NCI-H187 treated with DMSO at 0.1 percent for 48 hours (cell line): ENCODE measurements at places on chromosomes 2 and 18.

- no peak for DNase-seq
Measured at GRCh38 chr18:3262234-3263131, 550 bp downstream of the MYL12B start.

GRCh38 chr2:220588148-220588547 is 960.7 kb downstream of the SLC4A3 start:
- DNase-seq = no peak

GRCh38 chr2:231383416-231384108 is 11.9 kb upstream of the B3GNT7 start:
- no peak for DNase-seq

DNA sequence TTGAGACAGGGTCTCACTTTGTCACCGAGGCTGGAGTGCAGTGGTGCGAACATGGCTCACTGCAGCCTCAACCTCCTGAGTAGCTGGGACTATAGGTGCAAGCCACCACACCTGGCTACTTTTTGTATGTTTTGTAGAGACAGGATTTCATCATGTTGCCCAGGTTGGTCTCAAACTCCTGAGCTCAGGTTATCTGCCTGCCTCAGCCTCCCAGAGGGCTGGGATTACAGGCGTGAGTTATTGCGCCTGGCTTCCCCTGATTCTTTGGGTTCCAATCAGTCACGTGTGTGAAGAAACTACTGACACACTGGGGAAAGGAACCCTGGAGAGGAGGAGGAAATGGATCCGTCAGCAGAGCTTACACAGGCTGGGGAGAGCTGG is 22.3 kb upstream of the RAB10 start:
- DNase-seq = no peak

GRCh38 chr2:207157731-207158130 is 8.0 kb downstream of the KLF7 start:
- DNase-seq = no peak

DNA sequence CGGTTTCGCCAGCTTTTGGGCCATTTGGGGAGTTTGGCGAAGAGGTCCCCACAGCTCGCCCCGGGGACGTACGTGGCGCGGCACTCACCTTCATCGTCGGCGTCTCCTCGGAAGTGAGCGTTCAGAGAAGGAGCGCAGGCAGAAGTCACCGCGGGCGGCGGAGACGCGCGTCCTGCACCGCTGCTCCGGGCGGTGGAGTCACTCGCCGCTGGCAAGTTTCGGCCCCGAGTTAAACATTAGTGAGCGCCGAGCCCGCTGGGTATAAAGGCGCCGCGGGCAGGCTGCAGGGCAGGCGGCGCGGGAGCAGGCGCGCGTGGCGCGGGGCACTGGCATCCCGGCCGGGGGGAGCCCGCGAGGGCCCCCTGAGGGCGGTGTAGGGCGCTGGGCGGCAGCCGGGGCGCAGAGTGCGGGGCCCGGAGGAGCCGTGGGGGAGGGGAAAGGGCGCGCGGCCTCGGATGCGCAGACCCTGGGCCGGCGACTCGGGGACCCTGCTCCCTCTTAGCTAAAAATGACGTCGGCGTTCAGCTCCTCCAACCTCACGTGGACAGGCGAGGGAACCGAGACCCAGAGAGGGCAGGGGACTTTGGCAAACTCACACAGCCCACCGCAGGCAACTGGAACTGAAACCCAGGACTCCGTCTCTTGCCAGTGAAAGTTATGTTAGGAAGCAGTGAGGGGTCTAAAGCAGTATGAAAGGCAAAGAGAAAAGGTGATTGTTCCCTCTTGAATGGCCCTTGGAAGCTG is at the start of gene DPP4:
DPP4 (minus strand) TSS at position 328 of the 744 bp plus-strand sequence; CDS start at position 94, 234 bp downstream.
- DNase-seq = no peak

- DNase-seq = no peak
Measured at GRCh38 chr2:121132054-121132761, 152.8 kb downstream of the TFCP2L1 start.

- no peak for DNase-seq
Measured at GRCh38 chr2:152198499-152198898, 22.9 kb upstream of the STAM2 start.

GRCh38 chr2:10646153-10646552 is 43.6 kb downstream of the NOL10 start:
- no peak for DNase-seq

- no peak for DNase-seq
Measured at GRCh38 chr2:216540920-216541319, 42.3 kb downstream of the RPL37A start.

DNA sequence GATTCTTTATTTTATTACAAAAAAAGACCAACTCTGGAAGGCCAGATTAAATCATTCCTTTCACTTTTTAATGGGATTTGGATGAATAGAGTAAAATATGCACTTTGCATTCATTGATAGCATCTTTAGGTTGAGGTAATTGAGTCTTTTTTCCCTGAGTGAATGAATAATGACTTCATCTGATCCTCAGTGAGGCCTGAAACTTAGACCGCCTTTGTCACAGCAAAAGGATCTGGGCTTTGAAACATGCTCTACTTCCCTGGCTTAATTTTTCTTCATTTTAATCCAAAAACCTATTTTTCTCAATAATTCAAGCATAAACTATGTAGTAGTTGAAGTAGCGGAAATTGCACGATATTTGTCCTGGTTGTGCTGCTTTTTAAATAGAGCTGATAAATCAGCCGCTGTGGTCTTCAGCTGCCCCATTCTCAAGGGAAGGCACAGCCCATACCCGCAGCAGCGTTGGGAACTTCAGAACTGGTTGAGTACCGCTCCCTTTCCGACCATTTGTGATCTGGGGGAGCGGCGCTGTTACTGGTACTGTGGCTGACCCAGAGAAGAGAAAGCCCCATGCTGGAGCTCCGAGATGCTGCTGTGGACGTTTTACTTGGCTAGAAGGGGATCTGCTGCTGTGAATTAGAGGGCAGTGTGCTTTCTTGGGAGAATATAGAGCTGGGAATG is 145.3 kb upstream of the NFATC1 start:
- no peak for DNase-seq

GRCh38 chr2:18791172-18791797 is 201.9 kb upstream of the NT5C1B start:
- no peak for DNase-seq

GRCh38 chr2:163347982-163348856 is 387.6 kb downstream of the FIGN start:
- no peak for DNase-seq

GRCh38 chr2:667332-667999 is 9.7 kb downstream of the TMEM18 start:
- DNase-seq = no peak

GRCh38 chr2:42456126-42456839 is 37.5 kb downstream of the KCNG3 start:
- no peak for DNase-seq

- no peak for DNase-seq
Measured at GRCh38 chr2:241288324-241288888, 27.1 kb downstream of the HDLBP start.

DNA sequence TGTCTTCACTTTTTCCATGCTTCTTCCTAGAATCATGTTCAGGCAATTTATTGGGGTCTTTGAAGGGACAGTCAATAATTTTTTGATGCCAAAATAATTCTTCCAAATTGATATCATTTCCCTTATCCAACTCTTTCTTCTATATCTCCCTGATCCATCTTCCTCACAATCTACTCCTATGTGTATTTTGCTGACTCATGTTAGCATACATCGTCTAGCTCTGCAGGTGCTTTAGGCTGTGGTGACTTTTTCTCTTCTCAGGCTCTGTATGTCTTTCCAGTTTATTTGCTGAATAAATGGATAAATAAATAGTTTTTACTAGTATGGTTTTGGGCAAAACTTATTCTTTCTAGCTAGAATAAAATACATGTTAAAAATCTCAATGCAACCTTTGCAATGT is 1650.9 kb upstream of the TMEFF2 start:
- no peak for DNase-seq

DNA sequence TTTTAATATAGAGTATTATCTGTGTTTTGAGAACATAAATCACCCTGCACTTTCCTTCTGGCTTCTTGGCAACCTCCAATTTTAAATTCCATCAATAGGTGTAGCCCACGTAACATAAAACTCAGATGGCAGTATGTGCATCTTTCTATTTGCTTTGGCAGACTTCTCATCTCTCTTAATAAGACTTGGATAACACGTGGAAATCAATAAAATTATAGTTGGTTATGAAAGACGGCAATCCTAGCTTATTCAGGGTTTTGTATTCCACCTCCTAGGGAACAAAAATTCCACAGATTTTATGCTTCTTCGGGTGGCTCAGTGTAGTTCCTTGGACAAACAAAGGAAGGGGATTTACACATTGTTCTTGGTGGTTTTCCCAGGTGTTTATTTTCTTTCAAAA is 299.3 kb downstream of the RND3 start:
- DNase-seq = no peak

DNA sequence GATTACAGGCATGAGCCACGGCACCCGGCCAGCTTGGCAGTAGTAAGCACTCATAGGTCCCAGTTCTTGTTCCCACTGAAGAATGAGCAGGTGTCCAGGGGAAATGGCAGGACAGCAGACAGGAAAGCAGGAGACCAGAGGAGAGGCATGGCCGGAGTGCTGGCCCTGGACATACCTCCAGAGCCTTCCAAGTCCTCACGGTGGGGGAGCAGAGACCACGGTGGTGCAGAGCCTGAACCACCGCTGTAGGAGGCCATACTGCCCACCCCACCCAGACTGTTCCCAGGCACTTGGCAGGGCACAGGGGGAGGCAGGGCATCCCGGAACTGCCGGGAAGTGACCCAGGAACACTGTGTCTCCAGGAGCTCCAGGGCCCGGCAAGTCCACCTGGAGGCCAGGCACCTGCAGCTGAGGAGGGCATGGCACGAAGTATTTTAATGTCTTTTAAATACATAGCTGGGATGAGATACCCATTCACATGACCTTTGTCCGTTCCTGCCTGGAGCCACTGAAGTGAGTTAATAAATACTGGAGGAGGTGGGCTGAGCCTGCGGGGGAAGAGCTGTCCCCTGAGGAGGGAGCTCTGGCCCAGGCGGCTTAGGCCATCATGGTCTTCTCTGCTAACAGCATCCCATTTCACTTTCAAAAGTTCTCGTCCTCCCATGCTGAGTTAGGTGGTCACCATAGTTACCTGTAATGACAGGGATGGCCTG is 49.7 kb upstream of the TFCP2L1 start:
- no peak for DNase-seq

DNA sequence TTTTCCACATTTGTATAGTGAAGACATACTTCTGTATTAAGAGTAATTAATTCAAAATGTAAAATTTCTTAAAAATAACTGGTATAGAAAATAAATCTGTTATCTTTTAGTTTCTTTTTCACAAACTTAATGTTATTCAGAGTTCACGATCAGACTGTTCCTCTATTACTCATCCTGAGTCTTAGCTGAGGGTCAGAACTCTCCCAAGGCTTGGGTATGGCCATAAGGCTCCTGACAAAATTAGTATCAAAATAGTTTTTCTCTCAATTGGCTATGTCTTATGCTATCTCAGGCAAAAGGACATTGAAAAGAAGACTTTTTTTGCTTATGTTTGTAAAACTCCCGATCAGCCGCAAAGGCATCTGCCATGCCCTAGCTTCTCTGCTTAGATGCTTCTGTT is 56.1 kb upstream of the NAB1 start:
- no peak for DNase-seq

DNA sequence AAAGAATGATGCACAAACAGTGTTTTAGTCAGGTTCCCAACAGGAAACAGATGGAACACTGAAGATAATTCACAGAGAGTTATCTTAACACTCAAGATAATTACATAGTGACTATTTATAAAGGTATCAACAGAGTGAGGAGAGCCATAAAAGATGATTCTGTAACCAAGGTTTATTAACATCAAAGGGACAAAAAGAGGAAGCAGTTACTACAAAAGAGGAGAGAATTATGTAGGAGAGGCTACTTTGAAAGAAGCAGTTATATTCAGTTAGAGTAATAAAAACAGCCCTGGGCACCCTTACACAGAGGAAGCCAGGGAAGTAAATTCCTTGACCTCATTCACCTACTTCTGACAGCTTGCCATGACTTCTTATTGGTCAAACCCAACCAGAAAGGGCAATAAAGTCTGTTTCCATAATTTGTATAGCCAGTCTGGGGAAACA is 326.5 kb upstream of the SLC39A10 start:
- no peak for DNase-seq

DNA sequence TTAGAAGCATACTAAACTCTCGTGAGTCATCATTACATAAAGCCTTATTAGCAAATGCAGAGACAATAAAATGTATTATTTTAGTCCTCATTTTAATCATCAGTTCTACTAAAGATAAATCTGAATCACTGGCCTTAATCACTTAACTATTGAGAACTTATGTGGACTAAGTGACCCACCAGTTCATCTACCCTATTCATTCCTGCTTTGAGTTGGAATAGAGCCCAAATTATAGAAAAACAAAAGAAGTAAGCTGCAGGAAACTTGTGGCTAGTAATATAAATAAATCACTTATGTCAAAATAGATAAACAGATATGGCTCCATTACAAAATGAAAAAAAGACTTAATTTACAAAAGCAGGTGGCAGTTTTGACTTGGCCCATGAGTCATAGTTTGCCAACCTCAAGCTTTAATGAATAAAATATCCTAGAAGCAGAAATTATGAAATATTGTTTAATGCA is 851.8 kb upstream of the CRIM1 start:
- DNase-seq = no peak

DNA sequence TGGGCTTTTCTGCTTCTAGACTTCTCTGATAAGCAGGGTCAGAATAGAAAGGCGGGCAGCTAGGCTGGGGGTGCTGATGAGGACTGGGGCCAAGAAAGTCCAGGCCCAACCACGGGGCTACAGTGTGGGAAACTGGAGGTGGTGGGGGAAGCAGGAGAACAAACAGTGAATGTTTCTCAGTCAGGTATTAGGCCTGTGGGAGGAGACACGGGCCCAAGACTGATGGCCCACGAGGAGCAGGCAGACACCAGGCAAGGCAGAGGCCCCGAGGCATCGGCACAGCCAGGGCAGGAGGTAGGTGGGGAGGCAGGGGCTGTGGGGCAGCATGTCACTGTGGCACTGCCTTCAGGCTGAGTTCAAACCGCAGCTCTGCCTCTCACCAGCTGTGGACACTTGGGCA is 40.7 kb downstream of the KCNIP3 start:
- DNase-seq = no peak

DNA sequence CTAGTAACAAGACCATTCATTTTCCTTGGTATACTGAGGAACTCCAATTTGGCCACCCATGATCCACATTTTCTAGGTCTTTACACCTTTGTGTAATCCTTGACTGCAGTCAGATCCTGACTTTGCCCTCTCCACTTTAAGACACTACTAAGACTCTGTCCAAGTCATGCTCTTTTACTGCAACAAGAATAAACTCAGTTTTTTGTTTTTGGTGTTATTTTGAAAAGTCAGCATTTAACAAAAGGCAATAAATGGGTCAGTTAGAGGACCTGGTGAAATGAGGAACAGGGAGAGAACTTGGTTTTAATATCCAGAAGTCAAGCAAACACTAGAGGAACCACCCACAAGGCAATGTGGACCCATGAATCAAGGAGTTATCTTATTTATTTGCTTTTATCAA is 252.2 kb upstream of the RBBP8 start:
- no peak for DNase-seq

GRCh38 chr2:220154304-220154703 is 526.9 kb downstream of the SLC4A3 start:
- DNase-seq = no peak

DNA sequence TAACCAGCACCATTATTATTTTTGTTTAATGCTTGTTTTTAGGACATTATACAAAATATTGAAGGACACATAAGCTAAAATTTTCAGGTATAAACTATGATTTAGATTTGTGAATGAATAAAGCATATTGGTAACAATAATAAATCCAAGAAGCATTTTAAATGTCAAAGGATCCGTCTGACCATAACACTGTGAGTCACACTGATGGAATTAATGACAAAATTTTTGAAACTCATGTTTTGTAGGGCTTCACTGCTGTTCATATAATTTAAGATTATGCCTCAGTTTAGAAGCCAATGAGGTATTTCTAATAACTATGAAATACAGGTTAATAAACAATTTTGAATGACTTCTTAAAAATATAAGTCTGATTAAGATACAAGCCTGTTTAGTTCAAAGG is 124.6 kb downstream of the TMEFF2 start:
- no peak for DNase-seq
